ENCODE measurements at places on chromosomes 3 and 15.
A peak's percentile ranks its signal among the peaks of the same experiment; 100 is the strongest.

DNA sequence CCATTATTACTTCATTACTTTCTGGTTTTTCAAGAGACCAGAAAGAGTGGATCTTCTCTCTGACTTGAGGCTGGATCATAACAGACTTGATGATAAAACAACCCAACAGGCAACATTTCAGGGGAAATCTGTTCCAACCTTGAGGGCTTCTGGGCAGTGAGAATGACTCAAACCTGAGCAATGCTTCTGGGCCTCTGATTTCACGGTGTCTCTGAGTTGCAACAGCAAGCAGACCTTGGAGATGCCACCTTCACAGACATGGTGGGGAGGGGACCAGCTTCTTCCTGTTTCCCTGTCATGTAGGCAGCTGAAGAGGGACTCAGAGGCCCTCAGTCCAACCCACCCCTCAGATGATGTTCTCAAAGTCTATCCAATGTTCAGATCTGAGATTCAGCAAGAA lies 104.0 kb downstream of the ABHD5 start:
- no peak for DNase-seq

GRCh38 chr3:99627062-99627826 lies 11.2 kb upstream of the COL8A1 start:
- no peak for DNase-seq

DNA sequence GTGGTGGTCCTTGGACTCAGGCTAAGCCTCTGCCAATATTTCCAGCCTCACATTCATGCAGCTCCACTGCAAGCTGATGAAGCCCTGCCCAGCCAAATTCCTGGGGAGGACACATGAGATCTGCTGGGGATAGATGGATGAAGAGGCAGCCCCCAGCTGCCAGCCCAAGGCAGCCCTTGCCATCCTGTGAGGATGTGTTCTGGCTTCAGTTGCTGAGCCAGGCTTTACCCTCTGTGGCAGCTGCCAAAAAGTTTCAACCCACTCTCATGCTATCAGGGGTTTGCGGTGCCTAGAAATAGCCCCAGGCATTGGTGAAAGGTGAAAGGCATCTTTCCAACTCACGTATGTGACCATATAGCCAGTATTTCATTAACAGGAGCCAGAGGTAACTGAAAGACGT lies 37.6 kb downstream of the C2CD4A start:
- DNase-seq = no peak

GRCh38 chr3:38169027-38169317 lies 3.6 kb downstream of the OXSR1 start:
- DNase-seq = no peak

DNA sequence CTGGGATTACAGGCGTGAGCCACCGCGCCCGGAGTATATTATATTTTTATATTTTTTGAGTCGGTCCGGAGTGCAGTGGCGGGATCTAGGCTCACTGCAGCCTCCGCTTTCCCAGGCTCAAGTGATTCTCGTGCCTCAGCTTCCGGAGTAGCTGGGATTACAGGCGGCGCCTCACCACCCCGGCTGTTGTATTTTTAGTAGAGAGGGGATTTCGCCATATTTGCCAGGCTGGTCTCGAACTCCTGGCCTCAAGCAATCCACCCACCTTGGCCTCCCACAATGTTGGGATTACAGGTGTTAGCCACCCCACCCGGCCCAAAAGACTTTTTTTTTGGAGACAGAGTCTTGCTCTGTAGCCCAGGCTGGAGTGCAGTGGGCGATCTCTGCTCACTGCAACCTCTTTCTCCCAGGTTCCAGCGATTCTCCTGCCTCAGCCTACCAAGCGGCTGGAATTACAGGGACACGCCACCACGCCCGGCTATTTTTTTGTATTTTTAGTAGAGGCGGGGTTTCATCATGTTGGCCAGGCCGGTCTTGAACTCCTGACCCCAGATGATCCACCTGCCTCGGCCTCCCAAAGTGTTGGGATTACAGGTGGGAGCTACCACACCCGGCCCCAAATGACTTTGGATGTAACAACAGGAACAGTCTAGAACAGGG lies 1.0 kb downstream of the ZNF589 start:
- DNase-seq = peak; percentile 15

DNA sequence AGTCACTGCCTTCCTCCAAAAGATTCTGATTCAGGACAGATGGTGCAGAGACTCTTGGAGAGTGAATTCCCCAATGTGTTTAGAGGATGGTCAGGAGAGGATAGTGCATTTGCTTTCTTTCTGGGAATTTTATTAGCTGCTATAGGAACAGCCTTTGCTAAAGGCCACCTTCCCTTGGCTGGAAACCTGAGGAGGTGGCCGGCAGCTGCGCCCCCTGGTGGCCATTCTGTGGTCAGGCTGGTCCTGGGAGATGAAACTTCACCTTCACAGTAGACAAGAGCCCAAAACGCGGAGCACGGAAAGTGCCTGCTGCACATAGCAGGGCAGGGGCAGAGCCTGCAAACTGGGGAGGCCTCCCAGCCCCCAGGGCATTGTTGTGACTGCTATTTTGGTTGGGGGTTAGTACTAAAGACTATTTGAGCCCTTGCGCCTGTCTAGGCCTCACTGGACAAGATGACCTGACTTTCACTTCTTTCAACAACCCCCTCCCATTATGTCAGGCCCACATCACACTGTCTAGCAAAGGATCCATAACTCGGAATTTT lies 34.3 kb downstream of the SEC22C start:
- peak; percentile 48 for DNase-seq

DNA sequence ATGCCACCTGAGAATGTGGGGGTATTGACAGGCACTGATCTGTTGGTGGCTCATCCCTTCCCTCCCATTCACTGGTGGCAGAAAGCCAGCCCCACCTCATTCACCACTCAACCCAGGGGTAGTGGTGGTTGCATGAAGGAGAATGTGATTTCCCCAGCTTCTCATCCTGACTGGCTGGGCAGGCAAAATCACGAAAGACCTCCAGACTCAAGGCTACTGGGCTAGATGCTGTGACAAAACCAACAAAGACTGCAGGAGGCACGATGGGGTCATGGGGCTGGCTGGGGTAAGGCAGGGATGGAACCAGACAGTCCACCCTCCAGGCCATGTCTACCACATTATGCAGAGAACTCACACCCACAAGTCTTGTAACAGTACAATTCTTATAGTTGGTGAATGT lies 33.9 kb downstream of the FSTL1 start:
- no peak for DNase-seq

GRCh38 chr15:81286621-81287121 lies 37.3 kb downstream of the STARD5 start:
- DNase-seq = no peak

DNA sequence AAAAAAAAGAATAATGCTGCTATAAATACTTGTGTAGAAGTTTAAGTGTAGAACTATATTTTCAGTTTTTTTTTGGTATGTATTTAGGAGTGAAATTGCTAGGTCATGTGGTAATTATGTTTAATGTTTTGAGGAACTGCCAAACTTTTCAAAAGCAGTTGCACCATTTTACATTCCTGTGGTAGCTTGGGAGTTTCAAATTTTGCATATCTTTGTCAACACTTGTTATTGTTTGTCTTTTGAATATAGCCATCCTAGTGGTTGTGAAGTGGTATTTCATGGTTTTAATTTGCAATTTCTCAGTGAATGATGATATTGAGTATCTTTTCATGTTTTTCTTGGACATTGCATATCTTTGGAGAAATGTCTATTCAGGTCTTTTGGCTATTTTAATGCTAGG lies 30.4 kb downstream of the SKIL start:
- DNase-seq = no peak

- DNase-seq = no peak
These were observed 817.5 kb upstream of the ALCAM start for GRCh38 chr3:104549099-104549714.

GRCh38 chr3:4549896-4550295 lies 56.7 kb downstream of the ITPR1 start:
- DNase-seq = no peak

- no peak for DNase-seq
These were observed 414.7 kb downstream of the EPHA3 start for GRCh38 chr3:89522155-89522554.

GRCh38 chr3:195255176-195255500 lies 15.8 kb downstream of the XXYLT1 start:
- DNase-seq = no peak

DNA sequence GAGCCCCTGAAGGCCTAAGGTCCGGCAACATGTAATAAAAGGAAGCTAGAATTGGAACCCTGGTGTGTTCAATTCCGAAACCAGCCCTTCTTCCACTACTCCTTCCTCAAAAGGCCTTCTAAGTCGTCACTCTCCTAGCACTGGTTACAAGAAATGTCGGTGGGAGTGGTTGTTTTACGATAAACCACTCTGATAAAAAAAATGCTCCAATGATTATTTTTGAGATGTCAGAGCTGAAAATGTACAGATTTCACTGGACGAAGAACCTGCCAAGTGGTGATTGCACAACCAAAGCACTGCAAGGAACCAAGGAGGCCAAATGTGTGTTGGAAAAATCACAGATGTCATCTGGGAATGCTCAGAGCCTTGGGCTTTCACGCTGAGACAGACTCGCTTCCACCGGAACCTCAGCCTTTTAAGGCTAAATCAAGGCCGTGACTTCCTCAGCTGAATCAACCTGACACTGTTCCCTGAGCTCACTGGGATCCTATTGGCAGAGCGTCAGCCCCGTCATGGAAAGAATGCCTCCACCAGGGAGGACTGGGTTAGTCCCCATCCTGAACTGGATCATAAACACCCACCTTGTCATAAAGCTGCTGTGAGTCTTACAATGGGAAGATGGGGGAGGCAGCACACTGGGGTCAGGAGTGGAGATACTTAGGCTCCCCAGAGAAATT lies 108.1 kb upstream of the THBS1 start:
- DNase-seq = no peak

DNA sequence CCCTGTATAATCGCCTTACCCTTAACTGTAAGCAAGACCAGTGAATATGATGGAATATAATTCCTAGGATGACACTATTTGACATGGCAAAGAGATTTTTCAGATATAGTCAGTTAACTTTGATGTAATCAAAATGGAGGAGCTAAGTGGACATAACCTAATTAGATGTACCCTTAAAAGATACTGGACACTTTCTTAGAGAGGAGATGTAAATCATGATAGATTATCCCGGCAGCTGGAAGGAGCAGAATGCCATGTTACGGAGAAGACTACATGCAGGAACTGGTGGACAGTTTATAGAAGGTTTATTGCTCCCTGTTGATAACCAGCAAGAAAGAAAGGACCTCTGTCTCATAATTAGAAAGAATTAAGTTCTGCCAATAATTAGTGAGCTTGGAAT lies 1142.9 kb downstream of the SI start:
- DNase-seq = no peak

DNA sequence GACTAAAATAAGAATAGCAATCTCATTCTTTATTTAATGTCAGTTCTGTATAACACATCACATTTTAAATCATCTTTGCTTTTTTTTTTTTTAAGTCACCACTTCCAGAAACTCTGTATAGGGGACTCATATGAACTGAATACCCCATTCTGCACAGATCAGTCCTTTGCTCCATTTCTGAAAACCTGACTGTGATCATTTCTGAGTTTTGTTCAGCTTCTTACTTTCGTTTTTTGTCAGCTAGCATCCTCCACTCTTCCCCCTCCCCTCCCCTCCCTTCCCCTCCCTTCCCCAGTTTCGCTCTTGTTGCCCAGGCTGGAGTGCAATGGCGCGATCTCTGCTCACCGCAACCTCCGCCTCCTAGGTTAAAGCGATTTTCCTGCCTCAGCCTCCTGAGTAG lies 49.8 kb upstream of the SGO1 start:
- DNase-seq = no peak

GRCh38 chr3:184459355-184459754 lies 79.5 kb downstream of the CHRD start:
- no peak for DNase-seq

DNA sequence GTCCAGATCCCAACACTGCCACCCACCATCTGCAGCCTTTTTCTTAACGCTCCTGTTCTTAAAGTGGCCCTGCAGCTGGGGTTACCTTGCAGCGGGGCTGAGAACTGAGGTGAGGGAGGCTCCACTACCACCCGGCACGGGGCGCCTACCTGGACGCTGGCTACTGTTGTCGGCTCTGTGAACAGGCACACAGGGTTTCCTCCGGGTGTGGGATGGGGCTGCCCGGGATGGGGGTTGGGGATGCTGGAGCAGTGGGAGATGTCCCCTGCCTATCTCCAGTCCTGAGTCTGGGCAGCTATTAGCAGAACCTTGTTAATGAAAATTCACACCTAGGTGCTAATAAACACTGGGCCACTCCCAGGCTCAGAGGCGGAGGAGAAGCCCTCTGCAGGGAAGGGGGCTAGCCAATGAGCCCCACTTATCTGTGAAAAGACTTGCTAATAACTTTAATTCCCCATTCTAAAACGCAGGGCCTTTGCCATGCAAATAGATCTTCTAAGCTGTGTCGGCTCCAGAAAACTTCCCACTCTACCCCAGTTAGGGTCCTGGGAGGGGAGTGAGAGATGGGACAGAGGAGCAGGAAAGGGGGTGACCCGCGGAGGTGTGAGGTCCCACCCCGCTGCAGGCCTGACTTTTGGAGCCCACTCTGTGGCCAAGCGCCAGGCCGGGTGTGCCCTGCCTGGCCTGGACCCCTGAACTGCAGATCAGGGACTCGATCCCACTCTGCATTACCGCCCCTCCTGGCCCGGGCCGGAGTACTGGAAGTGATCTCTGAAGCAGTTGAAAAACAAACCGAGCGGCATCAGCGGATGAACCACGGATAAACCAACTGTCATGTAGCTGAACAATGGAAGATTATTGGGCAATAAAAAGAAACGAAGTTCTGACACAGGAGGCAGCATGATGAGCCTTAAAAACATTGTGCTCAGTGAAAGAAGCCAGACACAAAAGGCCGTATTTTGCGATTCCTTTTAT lies 3.1 kb downstream of the MESP1 start:
- DNase-seq = no peak

DNA sequence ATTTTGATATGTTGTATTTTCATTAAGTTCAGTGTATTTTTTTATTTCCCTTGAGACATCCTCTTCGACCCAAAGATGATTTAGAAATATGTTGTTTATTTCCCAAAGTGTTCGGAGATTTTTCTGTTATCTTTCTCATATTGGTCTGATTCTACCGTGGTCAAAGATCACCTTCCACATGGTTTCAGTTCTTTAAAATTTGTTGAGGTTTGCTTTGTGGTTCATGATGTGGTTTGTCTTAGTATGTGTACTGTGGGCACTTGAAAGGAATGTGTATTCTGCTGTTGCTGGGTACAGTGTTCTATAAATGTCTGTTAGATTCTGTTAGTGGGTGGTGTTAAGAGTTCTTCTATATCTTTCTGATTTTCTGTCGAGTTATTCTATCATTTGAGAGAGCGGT lies 103.4 kb upstream of the FHIT start:
- no peak for DNase-seq

DNA sequence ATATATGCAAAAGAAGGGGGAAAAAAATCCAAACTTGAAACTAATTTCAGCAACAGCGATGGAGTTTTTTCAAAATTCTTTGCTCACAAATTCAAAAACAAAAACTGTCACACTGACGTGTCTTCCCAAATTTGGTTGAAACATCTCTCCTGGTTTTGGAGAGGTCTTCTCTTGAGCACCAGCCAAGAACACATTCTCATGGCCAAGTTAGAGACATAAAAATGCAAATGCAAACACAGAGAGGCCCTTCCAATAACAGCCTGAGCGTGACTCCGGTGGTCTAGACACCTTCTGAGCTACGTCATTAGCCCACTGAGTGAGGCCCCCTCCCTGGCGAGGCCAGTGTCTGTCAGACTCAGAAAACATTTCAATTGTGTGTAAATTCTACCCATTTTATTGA lies 436.0 kb upstream of the PROK2 start:
- DNase-seq = no peak
